Fibroblast of skin of right quadriceps (primary cell): ENCODE measurements at places on chromosomes 11 and 22.

DNA sequence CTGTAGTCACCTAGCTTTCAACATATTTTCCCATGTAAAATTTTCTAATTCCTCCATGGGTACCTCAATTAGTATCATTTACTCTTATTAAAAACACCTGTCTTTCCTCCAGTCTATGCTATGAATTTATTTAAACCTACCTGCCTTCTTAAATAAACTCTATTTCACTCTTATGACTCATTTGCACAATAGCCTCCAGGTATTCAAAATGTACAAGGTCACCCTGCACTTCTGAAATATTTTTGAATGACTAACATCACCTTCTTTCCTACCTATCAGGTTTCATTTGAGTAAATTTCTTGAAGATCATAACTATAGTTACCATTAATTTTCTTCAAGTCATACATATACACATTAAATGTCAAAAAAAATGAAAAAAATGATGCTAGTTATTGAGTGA, 939.7 kb downstream of the DLG2 start:
- no peak for DNase-seq

DNA sequence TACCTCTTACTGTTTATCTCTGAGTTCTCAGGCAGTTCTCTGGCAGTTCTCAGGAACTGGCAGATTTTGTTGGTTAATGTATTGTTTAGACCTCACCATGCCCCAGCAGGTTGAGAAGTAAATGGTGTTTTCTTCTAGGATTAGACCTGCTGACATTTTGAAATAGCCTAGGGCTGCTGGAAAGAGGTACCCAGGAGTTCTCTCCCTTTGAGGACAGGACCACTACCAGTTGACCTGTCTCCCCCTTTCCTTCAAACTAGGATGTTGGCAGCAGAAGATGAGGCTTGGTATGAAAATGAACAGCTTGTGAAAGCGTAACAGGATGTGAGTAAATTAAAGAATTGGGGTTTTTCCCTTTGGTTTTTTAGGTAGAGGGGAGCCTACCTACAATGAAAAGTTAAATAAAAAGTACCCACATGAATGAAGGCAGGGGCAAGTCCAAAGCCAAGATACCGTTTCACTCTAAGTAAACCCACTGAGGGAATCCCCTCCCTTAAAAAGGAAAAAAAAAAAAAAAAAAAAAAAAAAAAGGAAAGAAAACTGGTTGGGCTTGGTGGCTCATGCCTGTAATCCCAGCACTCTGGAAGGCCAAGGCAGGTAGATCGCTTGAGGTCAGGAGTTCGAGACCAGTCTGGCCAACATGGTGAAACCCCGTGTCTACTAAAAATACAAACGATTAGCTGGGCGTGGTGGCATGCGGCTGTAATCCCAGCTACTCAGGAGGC, 96.2 kb downstream of the PDHX start:
- no peak for DNase-seq

GRCh38 chr11:46162700-46163099, 41.4 kb upstream of the PHF21A start:
- no peak for DNase-seq

GRCh38 chr22:35782504-35782903, 64.8 kb downstream of the APOL5 start:
- peak; percentile 63 for DNase-seq

DNA sequence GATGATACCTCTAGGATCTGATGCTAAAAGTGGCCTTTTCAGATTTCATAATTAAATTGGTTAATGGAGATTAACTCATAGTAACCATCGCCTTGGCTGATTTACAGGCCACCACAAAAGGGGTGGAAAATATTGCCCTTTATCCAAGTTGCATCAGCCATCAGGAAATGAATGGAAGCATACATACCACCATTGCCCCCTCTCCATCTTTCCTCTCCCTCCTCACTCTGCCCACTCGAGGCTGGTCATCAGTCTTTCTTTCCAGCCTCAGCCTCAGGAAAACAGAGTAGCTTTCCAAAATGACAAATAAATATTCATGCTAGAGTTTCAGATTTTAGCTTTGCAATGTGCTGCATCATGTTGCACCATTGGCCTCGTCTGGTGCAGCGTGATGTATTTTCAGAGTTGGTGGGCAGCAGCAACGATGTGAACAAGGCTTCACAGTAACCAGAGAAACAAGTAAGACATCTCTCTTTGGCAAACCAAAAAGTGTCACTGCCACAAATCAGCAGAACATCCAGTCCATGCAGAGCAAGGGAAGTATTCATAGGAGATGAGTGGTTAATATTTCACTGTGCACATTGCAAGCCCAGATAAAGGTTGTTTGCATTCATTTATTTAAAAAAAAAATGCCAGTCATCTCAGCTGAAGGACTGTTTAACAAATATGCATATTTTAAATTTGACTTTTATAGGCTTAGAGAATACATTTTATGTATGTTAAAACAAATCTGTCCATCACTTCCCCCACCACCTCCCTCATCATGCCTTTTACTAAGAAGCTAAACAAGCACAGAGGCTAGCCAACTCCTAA, 136.7 kb upstream of the FAT3 start:
- DNase-seq, result no peak

DNA sequence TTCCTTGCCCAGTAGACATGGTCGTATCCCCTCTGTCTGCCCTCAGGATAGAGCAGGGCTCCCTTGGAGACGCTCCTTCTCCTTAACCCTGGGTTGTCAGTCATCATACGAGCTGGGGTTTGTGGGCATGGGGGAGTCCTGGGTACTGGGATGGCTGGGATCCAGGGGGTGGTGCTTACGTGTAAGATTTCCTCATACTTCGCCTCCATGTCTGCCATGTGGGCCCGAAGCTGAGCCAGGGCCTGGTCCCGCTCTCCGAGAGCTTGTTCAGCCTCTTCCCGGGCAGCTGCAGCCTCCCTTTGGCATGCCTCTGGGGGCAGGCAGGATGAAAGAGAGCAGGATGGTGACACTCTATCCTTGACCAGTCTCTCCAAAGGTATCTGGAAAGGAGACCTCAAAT, 5.3 kb downstream of the NHERF4 start:
- no peak for DNase-seq

GRCh38 chr11:46698597-46698996, 1.8 kb downstream of the ARHGAP1 start:
- no peak for DNase-seq

DNA sequence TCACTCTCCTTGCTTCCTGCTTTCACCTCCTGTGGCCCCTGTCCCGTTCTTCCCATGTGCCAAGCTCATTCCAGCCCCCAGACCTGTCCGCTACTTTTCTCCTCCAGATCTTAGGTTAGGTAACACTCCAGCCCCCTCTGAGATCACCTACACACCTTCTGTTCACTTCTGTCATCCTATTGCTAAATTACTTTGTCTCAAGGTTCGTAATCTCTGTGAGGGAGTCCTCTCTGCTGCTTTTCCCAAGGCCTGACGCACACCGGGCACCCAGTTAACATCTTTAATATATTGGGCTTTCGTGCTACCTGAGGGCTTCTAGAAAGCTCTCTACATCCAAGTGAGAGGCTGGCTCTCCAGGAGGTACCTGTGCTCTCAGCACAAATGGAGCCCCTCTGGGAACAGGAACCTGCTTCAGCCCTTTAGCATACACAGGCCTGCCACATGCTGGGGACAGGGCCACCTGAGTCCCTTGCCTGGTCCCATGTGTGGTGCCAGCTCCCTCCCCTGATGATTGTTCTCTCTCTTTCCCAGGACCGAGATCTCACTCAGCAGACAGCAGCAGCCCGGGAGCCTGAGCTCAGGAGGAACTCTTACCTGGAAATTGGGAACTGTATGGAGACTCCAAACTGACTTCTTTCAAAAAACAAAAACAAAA, 8.5 kb downstream of the C22orf31 start:
- DNase-seq, result no peak

DNA sequence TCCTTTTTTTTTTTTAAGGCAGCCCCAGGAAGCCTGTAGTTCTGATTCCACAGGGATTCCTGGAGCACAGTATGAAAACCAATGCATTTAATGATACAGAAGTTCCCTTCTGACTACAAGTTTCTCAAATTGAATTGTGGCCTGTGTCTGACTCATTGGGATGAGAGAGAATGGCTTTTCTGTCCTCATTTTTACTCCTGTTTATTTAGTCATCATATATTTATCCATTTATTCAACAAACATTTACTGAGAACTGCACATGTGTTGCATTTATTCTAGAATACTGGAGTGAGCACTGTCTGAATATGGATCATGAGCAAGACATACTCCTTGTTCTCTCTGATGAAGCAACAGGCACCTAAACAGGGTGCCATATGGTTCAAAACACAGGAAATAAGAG, 231.2 kb downstream of the NTM start:
- DNase-seq, result peak; percentile 61

DNA sequence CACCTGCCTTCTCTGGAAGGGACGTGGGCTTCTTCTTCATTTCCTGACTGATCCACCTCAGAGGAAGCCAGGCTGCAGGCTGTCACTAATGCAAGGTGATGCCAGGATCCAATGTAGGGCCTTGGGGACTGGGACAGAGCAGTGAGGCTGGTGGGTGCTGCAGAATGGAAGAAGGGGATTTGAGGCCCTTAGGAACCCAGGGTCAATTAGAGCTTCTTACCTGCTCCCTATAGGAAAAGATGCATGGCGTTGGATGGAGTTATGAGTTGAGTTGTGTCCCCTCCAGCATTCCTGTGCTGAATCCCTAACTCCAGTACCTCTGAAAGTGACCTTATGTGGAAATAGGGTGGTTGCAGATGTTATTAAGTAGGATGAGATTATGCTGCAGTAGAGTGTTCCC, 190.4 kb downstream of the MIAT start:
- DNase-seq, result no peak

DNA sequence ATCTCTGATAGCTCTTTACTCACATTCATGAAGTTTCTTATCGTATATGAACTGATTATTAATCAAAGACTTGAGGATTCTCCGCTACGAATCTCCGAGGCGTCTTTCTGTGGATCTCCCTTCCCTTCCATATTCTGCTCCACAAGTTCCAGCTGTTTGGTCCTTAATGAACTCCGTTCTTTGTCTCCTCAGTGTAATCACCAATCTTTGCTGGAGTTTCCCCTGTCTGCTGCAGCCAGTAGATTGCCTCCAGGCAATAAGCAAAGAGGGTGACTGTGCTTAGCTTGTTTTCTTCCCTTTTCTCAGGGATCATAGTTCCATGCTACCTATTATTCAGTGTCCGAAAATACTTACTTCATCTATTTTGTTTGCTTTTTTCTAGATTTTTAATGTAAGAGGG, 169.6 kb upstream of the FOLH1 start:
- no peak for DNase-seq

DNA sequence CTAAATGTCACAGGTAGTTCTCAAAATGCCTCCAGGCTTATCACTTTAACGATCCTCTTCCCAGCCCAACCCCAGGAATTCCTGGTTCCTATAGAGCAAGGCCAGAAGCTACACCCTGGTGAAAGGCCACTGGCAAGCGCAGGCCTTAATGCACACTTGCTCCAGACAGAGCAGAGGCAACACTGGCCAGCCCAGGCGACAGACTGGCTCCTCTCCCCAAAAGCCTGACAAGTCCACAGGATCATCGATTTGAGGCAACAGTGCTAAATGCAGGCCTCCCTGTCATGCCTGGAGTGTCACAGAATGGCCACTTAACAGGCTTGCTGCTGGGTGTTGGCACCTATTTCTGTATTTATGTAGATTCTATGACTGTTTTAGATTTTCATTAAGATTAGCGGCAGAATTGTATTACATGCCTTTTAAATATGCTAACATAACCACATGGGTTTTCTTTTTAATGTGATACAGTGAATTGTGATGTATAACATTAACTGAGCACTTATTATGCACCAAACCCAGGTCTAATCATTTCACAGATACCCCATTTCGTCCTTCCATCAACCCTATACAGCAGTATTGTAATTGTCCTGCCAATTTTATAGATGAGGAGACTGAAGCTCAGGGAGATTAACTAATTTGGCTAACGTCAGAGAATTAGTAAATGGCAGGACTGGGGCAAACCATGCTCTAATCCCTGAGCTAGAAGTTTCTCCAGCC, 38.6 kb downstream of the PACSIN2 start:
- no peak for DNase-seq

DNA sequence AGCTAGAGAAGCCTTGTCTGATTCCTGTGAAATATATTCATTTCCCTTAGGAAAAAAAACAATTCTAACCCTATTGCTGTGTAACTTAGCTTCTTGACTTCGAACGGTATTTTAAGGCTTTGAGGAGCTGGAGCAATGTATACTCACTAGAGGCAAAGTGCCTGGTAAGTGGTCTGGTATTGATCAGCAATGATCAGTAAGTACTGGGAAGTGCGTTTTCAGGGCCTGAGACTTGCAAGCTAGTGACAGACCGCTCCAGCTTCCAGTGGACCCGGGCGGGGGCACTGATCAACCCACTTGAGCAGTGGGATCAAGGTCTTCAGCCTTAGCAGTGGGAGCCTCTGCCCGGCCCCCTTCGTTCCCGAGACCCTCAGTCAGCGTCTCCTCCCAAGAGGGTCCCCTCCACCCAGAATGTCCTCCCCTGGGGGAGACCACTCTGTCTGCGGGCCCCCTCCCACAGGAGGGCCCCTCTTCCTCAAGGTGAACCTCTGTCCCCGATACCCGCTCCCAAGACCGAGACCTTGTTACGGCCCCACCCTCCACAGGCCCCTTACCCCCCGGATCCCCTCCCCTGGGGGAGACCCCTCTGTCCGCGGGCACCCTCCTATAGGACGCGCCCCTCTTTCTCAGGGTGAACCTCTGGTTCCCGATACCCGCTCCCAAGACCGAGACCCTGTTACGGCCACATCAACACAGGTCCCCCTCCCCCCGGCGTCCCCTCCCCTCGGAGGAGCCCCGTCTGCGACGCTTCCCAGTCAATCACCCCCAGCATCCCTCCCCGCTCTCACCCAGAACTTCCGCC, 452 bp upstream of the ATXN10 start:
- no peak for DNase-seq

DNA sequence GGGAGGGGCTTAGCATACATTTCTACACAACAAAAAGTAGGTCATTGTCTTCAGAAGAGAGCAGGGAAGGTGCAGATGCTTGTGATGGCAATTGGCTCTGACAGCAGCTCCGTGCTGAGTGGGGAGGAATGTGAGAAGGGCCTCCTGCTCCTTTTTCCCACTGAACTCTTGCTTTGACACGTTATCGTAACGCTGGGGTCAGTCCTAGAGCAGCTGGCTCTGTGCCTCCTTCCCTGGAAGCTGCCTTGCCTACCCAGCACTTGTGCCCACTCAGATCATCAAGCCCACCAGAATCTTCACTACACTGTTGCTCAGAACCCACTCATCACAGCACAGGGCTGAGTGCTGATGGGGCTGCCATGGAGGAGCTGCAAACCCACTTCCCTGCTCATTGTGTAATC, 14.9 kb upstream of the NAV2 start:
- DNase-seq, result no peak
